ENCODE measurements at places on chromosomes 6 and 20.

GRCh38 chr20:18172379-18172778 is 34.7 kb downstream of the KAT14 start:
- H3K27ac ChIP-seq: no peak overlapping the region
- no peak overlapping the region for H3K4me3 ChIP-seq
- H3K4me1 ChIP-seq: no peaks in the 10 kb centered on the region
- no peaks in the 10 kb centered on the region for H3K36me3 ChIP-seq
- H3K27me3 ChIP-seq: no peaks in the 10 kb centered on the region

- no peaks in the 10 kb centered on the region for H3K36me3 ChIP-seq
- H3K27me3 ChIP-seq: no peaks in the 10 kb centered on the region
- H3K4me3 ChIP-seq: no peak overlapping the region
- no peak overlapping the region for H3K27ac ChIP-seq
Measured at GRCh38 chr6:23704479-23705052, 421.4 kb upstream of the NRSN1 start.

DNA sequence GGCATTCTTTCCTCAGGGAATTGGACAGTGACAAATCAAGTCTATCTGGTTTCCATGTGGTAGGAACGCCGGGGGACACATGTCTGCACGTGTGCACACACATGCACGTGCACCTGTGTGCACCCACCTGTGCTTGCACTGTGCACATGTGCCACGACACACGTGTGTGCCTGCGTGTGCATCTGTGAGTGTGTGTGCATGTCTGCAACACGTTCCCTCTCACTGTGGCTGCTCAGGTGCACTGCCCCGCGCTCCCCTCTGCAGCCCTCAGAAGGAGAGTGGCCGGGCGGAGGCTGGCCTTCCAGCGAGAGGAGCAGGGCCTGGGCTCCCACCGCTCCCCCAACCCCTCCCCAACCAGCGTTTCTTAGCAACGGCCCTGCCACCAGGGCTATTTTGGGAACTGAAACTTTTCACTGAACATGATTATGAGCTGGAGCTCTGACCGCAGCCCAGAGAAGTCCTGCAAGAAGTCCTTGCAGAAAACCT is 147.8 kb downstream of the PHACTR3 start:
- H3K27ac ChIP-seq: no peak overlapping the region
- no peaks in the 10 kb centered on the region for H3K36me3 ChIP-seq
- no peaks in the 10 kb centered on the region for H3K4me1 ChIP-seq
- H3K4me3 ChIP-seq: no peak overlapping the region
- no peaks in the 10 kb centered on the region for H3K27me3 ChIP-seq
- no peak for DNase-seq

DNA sequence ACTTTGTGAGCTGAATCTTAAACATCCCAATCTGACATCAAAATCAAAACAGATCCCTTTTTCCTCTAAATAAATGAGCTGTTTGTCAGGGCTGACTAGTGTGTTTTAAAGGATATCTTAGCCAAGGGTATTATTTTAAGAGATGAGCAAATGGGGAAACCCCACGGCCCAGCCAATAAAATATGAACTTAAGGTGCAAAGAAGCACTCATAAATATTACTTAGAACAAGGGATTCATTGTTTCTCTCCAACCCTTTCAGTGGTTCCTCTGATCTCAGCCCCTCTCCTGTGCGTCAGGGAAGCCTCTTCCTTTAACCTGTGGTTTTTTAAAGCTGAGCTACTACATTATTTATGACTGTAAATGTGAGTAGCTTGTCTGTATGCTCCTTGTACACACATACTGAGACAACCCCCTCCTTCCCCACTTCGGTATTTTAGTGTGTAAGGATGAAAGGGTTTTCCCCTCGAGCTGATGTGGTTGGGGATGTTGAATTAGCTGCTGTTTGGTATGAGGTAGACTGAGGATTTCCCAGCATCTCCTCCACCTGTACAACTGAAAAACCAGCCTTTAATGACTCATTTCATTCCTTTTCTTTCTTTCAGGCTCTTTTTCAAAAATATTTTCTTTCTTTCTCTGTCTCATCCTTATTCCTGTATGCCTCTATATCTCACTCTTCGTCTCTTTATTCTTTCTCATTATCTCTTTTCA is 6.5 kb downstream of the BMP5 start:
- DNase-seq: no peak
- no peaks in the 10 kb centered on the region for H3K27me3 ChIP-seq

DNA sequence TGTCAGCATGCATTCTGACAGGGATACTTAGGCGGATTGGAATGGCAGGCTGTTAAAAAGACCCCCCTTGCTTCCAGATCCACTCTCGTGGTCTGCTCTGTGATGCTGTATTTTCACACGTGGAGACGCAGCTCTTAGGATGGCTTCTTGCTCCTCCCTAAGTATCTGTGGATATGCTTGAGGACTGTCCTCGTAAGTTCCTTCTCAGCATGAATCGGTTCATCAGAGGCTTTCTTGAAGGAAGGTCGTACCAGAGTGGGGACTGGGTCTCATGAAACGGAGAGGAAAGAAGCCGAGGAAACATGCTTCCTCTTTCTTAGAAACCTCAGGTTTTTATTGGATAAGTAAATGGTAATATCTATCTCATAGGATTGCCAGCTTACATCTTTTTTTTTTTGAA is 220.4 kb downstream of the FARS2 start:
- no peak for DNase-seq
- H3K27me3 ChIP-seq: no peaks in the 10 kb centered on the region
- H3K36me3 ChIP-seq: no peaks in the 10 kb centered on the region

- peak overlapping the region; percentile 84 for H3K27ac ChIP-seq
- H3K36me3 ChIP-seq: no peaks in the 10 kb centered on the region
- no peaks in the 10 kb centered on the region for H3K27me3 ChIP-seq
- H3K4me3 ChIP-seq: no peak overlapping the region
- no peak for DNase-seq
- no peaks in the 10 kb centered on the region for H3K4me1 ChIP-seq
Measured at GRCh38 chr20:47258745-47259695, 97.5 kb downstream of the ZMYND8 start.

DNA sequence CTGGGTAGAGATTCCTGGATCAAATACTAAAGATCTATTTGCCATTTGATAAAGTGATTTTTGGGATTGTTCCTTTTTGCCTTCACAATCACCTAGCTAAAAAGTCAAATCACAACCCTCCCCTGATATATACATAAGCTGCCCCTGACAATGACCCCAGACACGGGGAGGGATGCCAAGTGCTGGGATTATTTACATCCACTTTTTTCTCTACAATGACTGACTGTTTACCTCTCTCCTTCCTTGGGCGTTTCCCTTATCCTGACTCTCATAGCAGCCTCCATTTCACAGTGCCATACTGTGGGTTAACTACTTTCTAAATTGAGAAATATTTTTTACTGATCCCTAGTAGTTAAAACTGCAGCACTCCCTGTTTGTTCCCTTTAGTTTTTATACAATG is 150.8 kb upstream of the TMEM170B start:
- no peaks in the 10 kb centered on the region for H3K27me3 ChIP-seq
- H3K4me1 ChIP-seq: peaks cover 12% of the 10 kb centered on the region
- H3K4me3 ChIP-seq: no peak overlapping the region

- H3K4me1 ChIP-seq: no peaks in the 10 kb centered on the region
- H3K4me3 ChIP-seq: no peak overlapping the region
- H3K27ac ChIP-seq: no peak overlapping the region
- no peak for DNase-seq
- H3K36me3 ChIP-seq: no peaks in the 10 kb centered on the region
Measured at GRCh38 chr6:20955131-20955530, 420.9 kb downstream of the CDKAL1 start.

- DNase-seq: no peak
- H3K27me3 ChIP-seq: no peaks in the 10 kb centered on the region
- H3K4me3 ChIP-seq: no peak overlapping the region
- no peaks in the 10 kb centered on the region for H3K4me1 ChIP-seq
- H3K27ac ChIP-seq: no peak overlapping the region
Measured at GRCh38 chr6:130524552-130524951, 158.7 kb downstream of the TMEM200A start.

GRCh38 chr20:50413088-50413500 is 97.1 kb upstream of the PTPN1 start:
- H3K27ac ChIP-seq: peak overlapping the region; percentile 76
- H3K4me3 ChIP-seq: no peak overlapping the region
- no peak for DNase-seq

- H3K27me3 ChIP-seq: no peaks in the 10 kb centered on the region
- H3K4me1 ChIP-seq: no peaks in the 10 kb centered on the region
- no peaks in the 10 kb centered on the region for H3K36me3 ChIP-seq
- peak overlapping the region; percentile 28 for H3K4me3 ChIP-seq
- H3K27ac ChIP-seq: no peak overlapping the region
Measured at GRCh38 chr20:21681922-21682318, 23.5 kb upstream of the PAX1 start.

GRCh38 chr6:121516331-121516730 is 80.9 kb downstream of the GJA1 start:
- H3K4me3 ChIP-seq: no peak overlapping the region
- H3K36me3 ChIP-seq: no peaks in the 10 kb centered on the region
- no peaks in the 10 kb centered on the region for H3K4me1 ChIP-seq
- no peaks in the 10 kb centered on the region for H3K27me3 ChIP-seq
- no peak overlapping the region for H3K27ac ChIP-seq
- no peak for DNase-seq

GRCh38 chr6:55666606-55667225 is 87.7 kb upstream of the HMGCLL1 start:
- H3K36me3 ChIP-seq: no peaks in the 10 kb centered on the region
- no peak overlapping the region for H3K27ac ChIP-seq
- DNase-seq: no peak
- no peak overlapping the region for H3K4me3 ChIP-seq

- H3K27me3 ChIP-seq: no peaks in the 10 kb centered on the region
- H3K4me3 ChIP-seq: no peak overlapping the region
- no peaks in the 10 kb centered on the region for H3K36me3 ChIP-seq
- H3K4me1 ChIP-seq: no peaks in the 10 kb centered on the region
Measured at GRCh38 chr20:61352346-61353260, 100.5 kb downstream of the CDH4 start.

- peaks cover 18% of the 10 kb centered on the region for H3K4me1 ChIP-seq
- no peaks in the 10 kb centered on the region for H3K36me3 ChIP-seq
- H3K27ac ChIP-seq: peak overlapping the region; percentile 100
- H3K4me3 ChIP-seq: peak overlapping the region; percentile 91
Measured at GRCh38 chr6:30615958-30616810, 859 bp downstream of the PPP1R10 start.

- no peak overlapping the region for H3K4me3 ChIP-seq
- no peaks in the 10 kb centered on the region for H3K36me3 ChIP-seq
Measured at GRCh38 chr20:56592817-56593216, 36.3 kb upstream of the TFAP2C start.

GRCh38 chr6:43990275-43990626 is 137.0 kb downstream of the MRPL14 start:
- H3K27me3 ChIP-seq: no peaks in the 10 kb centered on the region
- H3K4me1 ChIP-seq: peaks cover 4% of the 10 kb centered on the region
- H3K36me3 ChIP-seq: no peaks in the 10 kb centered on the region
- no peak overlapping the region for H3K4me3 ChIP-seq

DNA sequence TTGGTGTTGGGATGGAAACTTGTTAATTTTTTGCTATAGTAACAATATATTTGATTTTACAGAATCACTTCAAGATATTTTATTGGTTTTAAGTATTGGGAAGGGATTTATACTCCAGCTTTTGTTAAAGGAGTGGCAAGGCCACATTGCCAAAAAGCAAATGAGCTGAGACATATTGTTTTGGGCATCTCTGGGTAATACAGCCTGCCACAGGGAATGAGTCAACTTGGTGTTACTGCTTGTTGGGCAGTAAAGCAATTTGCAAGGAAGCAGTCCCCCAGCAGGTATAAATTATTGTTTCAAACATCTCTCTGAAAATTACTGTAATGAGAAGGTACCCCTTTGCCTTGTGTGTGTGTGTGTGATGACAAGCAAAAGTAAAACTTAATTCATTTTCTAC is 868.3 kb upstream of the FLRT3 start:
- H3K4me1 ChIP-seq: no peaks in the 10 kb centered on the region
- no peak overlapping the region for H3K27ac ChIP-seq
- DNase-seq: no peak
- H3K4me3 ChIP-seq: no peak overlapping the region

All from breast epithelium (tissue), 4 donors.